ENCODE measurements at places on chromosomes 12 and 14.

- no peak for DNase-seq
Measured at GRCh38 chr14:105011312-105011990, 9.4 kb downstream of the CDCA4 start.

- DNase-seq, result no peak
Measured at GRCh38 chr12:115620816-115621215, 656.7 kb downstream of the MED13L start.

GRCh38 chr14:93944348-93945069 lies 17.4 kb downstream of the FAM181A start:
- DNase-seq, result no peak

GRCh38 chr12:60259225-60259624 lies 663.4 kb downstream of the SLC16A7 start:
- no peak for DNase-seq

DNA sequence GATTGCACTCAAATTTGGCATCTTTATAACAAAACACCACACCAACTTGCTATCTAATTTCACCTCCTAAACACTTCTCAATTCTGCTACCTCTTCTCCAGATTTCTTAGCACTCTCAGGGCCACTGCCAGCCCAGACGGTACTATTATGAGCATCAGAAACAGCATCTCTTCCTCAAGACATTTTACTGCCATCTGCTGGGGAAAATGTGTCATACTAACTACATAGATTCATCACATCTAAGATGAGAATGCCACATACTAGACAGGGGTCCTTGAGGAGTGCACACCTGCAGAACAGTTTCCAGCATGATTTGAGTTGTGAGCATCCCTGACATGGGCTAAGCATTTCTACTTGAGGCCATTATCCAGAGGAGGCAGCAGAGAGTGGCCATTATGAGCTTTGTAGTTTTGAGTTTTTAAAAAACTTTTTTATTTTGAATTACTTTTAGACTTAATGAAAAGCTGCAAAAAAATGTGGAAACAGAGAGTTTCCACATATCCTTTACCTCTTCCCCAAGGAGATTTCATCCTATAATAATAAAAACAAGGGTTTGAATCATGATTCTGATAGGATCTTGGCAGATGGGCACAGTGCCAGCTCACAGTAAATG lies 15.1 kb upstream of the GRIP1 start:
- DNase-seq, result no peak

- no peak for DNase-seq
Measured at GRCh38 chr14:64640839-64641238, 63.4 kb upstream of the PLEKHG3 start.

DNA sequence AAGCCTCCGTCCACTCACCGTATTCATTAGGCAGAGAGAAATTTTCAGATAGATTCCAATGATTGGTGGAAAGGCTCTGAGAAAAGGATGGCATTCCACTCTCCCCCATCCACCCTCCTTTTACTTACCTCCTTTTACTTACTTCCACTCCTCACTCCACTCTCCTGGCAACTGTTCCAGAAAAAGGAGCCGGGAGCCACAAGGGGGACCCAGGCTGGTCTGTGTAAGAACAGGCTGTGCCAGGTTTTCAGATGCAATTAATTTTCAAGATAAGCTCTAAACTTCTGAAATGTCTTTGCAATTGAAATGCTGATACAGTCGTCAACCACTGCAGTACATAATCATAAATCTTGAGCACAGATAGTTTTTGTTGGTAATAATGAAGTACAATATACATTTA lies 248.8 kb downstream of the ANO6 start:
- no peak for DNase-seq

DNA sequence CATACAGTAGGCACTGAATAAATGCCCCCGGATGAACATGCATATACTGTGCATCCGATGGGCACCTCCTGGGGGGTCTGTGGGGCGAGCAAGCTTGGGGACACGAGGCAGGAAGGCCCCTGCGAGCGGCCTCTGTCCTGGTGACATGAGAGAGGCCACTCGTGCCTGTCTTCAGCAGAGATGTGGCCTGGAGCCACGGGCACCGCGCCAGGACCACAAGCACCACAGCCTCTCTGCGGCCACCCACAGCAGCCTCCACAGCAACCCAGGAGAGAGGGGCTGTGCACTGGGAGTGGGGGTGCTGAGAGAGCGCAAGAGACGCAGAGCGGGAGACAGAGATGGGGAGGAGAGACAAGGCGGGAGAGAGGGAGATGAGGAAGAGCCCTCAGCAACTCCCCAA lies 118.5 kb downstream of the RFLNA start:
- DNase-seq, result no peak

GRCh38 chr14:61342932-61343331 lies 21.6 kb downstream of the PRKCH start:
- DNase-seq, result no peak

GRCh38 chr12:23484238-23484637 lies 465.2 kb downstream of the SOX5 start:
- no peak for DNase-seq

DNA sequence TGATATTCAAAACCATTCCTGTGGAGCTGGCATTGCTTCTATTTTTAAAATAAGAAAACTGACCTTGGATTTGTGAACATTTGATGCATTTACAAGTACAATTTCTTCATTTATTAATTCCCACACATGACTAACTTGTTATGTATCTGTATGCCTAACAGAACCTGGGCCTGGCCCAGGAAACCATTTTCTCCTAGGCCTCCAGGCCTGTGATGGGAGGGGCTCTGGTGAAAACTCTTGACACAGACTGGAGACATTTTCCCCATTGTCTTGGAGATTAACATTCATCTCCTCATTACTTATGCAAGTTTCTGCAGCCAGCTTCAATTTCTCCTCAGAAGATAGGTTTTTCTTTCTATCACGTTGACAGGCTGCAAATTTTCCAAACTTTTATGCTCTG lies 42.0 kb downstream of the GLIPR1L2 start:
- no peak for DNase-seq

DNA sequence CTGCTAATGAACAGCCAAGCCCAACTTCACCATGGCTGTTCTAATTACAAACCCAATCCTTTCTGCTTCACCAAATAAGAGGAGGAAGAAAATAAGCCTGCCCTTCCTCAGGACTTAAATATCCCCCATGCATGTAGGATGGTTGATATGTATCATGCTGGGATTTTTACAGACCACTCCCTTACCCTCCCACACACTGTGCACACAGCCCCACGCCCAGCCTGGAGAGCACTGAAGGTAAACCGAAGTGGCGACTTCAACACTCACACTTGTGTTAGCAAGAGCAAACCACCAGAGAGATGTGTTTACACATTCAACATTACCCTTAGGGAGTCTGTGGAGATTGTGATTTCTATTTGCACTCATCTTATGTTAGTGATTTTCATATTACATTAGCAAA lies 241.2 kb downstream of the EGLN3 start:
- no peak for DNase-seq

Measured in stimulated activated CD8-positive, alpha-beta memory T cell treated with anti-CD3 and anti-CD28 coated beads, Interleukin-2, amount 100 ng/mL, for 1 hour (primary cell).